ENCODE measurements at places on chromosomes 12 and 14.

DNA sequence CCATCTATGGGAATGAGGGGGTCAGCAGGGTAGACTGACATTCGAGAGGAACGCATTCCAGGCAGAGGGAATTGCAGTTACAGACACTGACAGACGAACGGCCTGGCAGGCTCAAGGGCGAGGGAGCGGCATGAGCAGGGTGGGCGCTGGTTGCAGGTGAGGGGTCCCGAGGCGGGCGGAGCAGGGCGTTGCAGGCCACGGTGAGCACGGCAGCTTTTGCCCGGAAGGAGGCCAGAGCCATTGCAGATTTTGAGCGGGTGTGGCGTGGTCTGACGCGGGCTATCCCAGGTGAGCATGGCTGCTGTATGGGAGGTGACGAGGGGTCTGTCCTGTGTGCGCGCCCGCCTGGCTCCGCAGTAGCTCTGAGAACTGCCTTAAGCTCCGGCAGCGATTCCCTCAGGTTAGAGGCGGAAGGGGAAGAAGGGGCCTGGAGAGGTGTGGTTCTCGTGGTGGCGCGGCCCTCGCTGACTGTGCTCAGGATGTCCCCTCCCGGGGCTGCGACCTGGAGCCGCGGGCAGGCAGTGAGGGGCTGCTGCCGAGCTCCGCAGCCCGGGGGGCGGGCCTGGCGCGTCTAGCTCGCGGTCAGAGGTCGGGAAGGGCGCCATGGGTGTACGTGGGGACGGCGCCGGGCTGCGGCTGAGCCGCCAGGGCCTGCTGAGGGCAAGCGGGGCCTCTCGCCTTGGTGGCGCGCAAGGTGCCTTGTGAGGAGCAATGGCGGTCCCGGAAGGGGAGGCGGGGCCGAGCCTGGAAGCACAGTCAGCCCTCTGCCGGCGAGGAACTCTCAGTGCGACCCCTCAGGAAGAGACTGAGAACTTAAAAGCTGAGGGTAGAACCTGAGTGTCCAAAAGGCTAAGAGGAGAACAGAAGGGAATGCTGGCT lies 177.1 kb downstream of the CACNA1C start:
- no peak for DNase-seq

GRCh38 chr12:29783773-29784666 lies at the start of gene TMTC1:
Gene TMTC1, minus strand, starts transcription at chr12:29783942. Its CDS starts 191 bp downstream, at chr12:29783751.
- DNase-seq: no peak

GRCh38 chr12:104285740-104286515 lies 17.6 kb upstream of the EID3 start:
- no peak for DNase-seq

DNA sequence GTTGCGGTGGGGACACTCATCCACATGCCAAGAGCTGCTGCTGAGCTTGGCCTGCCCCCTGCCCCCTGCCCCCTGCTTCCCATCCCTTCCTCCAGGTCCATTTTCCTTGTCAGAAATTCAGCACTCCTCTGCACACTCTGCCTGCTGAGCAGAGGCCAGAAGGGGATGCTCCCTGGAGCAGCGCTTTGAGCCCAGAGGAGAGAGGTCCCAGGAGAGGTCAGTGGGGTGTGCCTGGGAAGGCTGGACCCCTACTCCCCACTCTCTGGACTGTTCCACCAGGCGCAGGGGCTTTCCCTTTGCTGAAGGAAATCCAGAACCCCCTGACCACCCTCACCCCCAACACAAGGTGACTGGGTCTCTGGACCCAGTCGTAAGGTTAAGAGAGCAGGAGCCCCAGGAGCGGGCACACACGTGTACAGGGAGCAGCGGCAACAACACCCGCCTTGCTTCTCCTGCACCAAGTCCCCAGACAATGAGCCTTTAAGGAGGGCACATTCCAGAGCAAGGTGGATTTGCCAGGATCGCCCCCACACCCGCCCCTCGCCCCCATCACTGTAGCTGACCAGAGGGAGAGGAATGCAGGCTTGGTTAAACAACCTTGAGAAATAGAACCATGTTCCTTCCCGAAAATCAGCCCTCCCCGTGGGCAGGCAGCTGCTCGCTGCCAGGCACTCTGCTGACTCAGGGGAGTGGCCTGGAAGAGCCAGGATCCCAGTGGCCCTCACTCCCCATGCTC lies 30.7 kb downstream of the ISCA2 start:
- DNase-seq: no peak

DNA sequence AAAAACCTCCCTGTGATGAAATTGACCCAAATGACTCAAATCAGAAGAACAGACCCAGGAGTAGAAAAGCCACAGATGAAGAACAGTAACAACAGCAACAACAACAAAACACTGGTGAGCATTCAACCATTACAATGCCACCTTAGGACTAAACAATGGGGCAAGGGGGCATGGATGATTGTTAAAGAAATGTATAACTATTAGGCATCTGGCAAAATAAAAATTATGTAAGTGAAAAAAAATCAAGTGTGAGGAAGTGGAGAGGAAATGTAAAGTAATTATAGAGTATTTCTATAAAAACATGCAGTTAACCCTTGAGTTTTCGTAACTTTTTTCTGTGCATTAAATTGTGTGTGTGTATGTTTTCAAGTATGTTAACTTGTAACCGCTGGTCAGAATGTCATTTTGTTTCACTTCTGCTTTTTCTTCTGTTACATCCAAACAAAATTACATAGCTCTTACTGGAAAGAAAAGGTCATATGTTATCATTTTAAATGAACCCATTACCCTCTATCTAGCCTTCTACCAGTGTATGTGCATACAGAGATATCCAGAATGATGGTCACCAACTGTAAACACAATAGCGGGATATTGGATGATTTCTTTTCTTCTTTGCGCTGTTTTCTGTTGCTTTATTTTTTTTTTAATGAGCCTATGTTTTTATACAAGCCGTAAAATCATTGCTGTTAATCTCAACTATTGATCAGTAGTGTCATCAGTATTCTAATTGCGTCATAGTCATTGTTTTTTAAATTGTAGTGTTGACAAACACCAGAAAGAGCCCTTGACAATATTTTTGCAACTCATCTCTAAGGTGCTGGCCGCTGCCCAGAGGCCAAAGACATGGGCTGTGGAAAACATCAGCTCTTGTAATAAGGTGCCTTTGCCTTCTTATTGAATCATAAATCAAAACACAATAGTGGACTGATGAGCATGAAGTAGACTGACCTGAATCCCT lies 170.6 kb downstream of the CRADD start:
- no peak for DNase-seq

- DNase-seq: no peak
These were observed 171.3 kb downstream of the TTC7B start for GRCh38 chr14:90644882-90645281.
